ENCODE measurements at places on chromosomes 6 and 20. TPM values are rescaled to one million over a fixed set of nuclear protein-coding genes. Genes with fewer than 3 reads are reported as not detected.
A peak's percentile ranks its signal among the peaks of the same experiment; 100 is the strongest.

DNA sequence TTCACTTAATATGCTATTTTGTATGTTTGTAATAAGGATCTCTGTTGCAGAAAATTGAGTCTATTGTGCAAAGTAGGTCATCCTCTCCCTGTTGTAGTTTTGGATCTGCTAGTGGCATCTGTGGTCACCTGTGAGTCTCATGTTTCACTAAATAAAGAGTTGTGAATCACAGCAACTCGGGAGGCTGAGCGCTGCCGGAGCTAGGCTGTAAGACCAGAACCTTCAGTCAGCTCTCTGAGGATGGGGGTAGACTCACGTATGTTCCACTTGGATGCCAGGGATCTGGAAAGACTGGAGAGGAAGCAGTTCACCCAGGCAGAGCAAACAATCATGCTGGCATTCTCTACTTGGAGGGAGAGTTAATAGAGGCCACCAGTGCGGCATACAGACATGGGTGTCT, 187.3 kb upstream of the FOXA2 start:
- DNase-seq: peak; percentile 82

Gene BEND6
- total RNA-seq: 12.0 TPM

DNA sequence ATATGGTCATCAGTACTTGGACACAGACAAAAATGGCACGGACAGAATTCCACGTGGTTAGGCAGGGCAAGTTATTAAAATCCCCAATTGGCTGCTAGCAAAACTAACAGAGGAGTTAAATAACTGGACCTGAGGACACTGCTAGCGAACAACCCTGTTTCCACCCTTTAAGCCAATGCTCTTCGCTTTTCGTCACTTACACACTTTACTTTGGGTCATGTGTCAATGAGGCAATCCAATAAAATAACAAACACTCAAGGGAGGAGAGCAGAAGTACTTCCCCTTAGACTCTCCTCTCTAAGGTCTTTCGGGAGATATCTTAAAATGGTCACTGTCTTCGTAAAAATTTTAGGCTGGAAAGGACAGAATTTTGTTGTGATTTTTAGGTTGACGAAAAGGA, 68.6 kb downstream of the LCA5 start:
- DNase-seq: no peak

GRCh38 chr6:44297063-44298038, 15.8 kb downstream of the AARS2 start:
- DNase-seq: peak; percentile 26

DNA sequence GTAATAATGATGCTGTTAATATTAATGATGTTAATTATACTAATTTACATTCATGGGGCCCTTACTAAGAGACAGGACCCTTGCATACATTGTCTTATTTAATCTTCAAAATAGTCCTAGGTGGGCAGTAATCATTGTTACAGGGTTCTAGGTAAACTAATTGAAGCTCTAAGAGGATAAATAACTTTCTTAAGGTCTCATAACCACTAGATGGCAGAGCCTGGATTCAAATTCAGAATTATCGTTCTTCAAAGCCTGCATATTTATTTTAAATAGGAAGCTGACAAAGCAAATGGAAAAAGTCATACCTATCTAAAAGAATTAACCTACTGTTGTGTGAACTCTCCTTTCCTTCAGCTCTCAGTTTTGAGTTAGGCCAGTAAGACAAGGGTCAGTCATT, 23.5 kb downstream of the PTCHD4 start:
- peak; percentile 42 for DNase-seq

Gene CDSN
- total RNA-seq: not detected

- DNase-seq: no peak
These were observed 44.7 kb downstream of the SLC22A23 start for GRCh38 chr6:3411967-3412778.

GRCh38 chr6:126773112-126773805, 345.2 kb upstream of the RSPO3 start:
- peak; percentile 30 for DNase-seq

GRCh38 chr6:142872376-142872775, 72.6 kb downstream of the HIVEP2 start:
- peak; percentile 63 for DNase-seq

Gene PCK1
- not detected for total RNA-seq

DNA sequence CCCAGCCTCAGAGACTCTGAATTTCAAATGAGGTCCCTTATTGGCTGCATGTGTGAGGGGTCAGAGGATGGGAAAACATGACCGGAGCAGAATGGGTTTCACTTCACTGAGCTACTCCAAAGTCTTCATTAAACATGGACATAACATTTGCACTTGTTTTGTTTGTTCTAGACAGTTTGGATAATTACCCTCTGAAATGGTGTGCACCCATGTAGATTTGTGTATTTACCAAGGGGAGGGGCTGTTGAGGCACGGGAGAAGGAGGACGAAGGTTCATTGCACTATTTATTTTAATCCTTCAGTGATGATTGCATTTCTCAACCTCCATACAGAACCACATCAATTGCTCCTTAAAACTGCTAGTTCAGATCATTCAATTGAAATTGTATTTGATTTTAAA, 364.2 kb downstream of the TFAP2B start:
- no peak for DNase-seq

DNA sequence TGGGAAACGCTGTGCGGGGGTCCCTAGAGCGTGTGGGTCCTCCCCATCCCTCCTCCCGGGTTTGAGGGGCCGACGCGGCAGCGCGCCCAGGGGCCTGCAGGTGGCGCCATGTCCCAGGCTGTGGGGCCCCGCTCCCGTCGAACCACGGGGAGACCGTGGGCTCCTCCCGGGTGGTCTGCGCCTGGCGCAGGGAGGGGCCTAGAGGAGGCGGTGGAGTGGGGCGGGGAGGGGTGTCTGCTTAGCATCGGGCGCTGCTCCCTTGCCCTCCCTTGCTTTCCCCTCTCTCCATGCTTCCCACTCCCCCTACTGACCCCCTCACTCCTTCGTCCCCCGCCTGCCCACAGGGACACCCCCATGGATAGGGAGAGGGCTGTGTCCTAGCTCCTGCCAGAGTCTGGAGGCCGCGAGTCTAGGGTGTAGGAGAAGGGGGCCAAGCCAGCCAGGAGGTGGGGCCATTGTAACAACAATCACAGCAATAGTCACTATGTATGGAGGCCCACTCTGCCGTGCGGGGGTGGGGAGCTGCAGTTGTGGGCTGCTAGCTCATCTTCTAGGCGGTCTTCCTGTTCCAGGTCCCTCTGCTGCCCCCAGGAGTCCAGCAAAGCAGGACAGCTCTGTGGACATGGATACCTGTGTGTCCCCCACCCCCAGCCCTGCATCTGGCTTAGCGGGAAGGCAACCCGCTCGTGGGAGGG, 51.7 kb downstream of the CHMP4B start:
- DNase-seq: peak; percentile 59

Data from myocyte (in vitro differentiated cells).